ENCODE measurements at places on chromosomes 12 and 14. TPM values are rescaled to one million over a fixed set of nuclear protein-coding genes. Genes with fewer than 3 reads are reported as not detected.

GRCh38 chr12:27785882-27786570 is 6.0 kb upstream of the MANSC4 start:
- no peak for DNase-seq

DNA sequence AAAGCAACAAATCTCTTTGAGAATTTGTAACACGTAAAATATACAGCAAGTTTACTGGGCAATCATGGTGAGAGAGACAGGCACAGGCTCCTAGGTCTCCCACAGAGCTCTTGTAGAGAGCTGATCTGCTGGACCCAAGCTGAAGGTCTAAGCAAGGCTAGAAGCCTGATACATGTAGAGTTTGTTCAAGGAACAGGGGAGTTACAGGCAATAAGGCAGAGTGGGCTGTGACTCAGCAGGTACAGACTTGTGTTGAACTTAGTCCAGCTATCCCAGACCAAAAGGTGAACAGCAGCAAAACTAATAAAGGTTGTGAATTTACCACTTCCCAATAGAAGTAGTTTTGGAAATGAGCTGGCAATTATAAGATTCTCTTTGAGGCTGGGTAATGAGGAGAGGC is 273.6 kb downstream of the GRIN2B start:
- no peak for DNase-seq

DNA sequence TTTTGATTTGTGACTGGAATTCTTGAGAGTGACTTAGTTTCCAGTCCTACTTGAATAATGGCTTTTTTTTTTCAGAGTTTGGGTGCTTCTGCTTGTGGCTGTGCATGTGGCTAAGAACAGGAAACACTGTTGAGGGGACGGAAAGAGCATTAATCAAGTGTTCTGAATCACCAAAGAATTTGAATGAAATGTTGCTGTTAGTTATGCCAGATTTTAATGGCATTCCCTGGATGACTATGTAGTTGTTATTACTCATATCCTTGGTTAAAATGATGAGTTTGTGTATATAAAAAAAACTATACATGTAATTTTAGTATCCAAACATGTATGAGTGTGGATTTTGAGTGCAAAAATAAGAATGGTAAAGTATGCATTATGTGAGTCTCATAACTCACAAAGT is 347.9 kb downstream of the BCAT1 start:
- no peak for DNase-seq

GRCh38 chr12:50677858-50678257 is 86.0 kb upstream of the ATF1 start:
- DNase-seq, result no peak

DNA sequence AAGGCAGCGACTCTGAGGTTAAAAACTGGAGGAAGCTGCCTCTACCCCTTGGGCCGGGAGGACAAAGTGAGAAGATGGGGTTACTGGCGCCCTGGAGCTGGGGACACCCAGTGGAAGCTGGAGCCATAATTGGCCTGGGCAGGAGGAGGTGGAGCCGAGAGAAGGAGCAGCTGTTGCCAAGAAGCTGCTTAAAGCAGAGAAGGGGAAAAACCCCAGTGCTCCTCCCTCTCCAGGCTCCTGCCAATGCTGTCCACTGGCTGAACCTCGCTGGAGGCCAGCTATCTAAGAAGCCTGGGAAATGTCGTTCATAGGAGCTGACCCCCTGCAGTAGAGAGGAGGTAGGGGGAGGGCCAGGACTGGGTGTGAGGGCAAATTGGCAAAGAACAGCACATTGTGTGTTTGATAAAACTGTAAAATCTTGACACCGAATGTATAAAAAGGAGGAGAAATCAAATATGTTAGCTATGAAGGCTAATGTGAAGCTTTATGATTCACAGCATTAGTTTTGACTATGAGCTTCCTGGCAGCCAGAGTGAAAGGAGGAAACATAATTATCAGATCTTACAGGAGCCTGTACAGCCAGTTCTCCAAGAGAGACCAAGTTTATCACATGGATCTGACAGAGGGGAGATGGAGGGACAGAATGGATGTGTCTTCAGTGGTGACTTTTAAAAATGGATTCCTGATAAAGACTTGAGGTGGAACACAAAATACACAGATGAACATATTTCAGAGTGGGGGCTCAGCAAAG is 9.5 kb downstream of the HHIPL1 start:
- no peak for DNase-seq

GRCh38 chr14:23021889-23022442 is 12.0 kb upstream of the C14orf93 start:
- DNase-seq, result no peak

GRCh38 chr12:80445083-80445793 is 1.2 kb downstream of the PTPRQ start:
- DNase-seq, result no peak

- no peak for DNase-seq
Observed at GRCh38 chr12:27555925-27556778, 32.1 kb downstream of the PPFIBP1 start.

The TCHP gene
- polyA plus RNA-seq, result 27.8 TPM

The MGAT4C gene
- 0.82 TPM for polyA plus RNA-seq

The HOXC4 gene
- 53.9 TPM for polyA plus RNA-seq

The EML5 gene
- 3.3 TPM for polyA plus RNA-seq

The IL26 gene
- not detected for polyA plus RNA-seq

Measured in renal cortex interstitium (tissue), 15 donors.